NAMALWA (cell line): ENCODE measurements at places on chromosomes 1 and 21.

- no peak for DNase-seq
Measured at GRCh38 chr1:33784876-33785275, 79.0 kb upstream of the HMGB4 start.

DNA sequence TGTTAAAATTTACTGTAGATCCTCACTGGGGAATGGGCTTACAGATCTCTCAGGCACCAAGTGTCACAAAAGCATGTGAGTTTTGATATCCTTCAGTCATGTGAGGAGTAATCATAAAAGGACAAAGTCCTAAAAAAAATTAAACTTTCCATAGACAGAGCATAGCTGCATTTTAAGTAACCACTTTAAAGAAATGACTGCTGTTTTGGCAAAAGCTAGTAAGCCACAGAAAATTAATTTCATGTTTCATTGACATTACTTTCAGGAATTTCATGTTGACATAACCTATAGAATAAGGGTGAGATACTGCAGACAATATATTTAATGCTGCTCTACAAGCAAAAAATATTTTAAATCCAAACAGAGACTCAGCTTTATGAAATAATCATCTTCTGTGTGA, 156.3 kb downstream of the LYPLAL1 start:
- no peak for DNase-seq

- DNase-seq, result no peak
Measured at GRCh38 chr1:93652323-93652949, 29.2 kb downstream of the BCAR3 start.

DNA sequence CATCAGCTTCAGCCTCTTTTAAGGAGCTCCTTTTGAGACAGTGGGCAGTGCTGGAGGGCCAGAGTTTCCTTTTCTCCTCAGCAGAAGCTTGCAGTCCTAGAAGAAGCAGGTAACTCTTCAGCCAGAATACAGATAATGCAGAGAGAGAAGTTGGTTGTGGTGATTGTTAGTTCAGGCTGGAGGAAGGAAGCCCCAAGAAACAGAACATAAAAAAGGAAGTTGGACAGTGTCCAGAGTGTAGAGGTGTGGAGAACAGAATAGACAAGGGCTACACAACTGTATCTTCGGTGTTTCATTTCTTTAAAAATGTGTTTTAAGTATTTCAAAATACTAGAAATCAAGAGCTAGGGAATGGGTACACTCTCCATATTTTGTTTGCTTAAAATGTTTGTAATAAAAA, 6.4 kb upstream of the TACSTD2 start:
- DNase-seq, result no peak

- no peak for DNase-seq
Measured at GRCh38 chr21:35801391-35801790, 258.9 kb downstream of the SETD4 start.

GRCh38 chr1:25856856-25857255, 2.4 kb downstream of the AUNIP start:
- DNase-seq, result no peak

- DNase-seq, result no peak
Measured at GRCh38 chr1:87530042-87530807, 201.5 kb downstream of the LMO4 start.

DNA sequence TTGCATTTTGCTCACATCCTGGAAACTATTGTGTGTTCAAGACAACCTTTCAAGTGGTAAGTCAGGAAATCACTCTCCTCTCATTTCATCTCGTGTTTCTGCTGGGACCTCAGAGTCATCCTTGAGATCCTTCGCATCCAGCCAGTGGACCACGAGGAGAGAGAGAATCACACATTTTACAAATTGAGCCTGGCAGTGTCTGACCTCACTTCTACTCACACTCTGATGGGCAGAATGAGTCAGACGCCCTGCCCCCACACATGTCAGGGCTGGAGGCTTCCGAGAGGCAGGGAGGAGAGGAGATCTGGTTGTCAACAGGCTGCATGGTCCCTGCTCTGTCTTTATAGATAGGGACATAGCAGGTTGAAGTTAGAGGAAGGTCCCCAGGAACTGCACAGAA, 509.7 kb downstream of the AJAP1 start:
- no peak for DNase-seq

DNA sequence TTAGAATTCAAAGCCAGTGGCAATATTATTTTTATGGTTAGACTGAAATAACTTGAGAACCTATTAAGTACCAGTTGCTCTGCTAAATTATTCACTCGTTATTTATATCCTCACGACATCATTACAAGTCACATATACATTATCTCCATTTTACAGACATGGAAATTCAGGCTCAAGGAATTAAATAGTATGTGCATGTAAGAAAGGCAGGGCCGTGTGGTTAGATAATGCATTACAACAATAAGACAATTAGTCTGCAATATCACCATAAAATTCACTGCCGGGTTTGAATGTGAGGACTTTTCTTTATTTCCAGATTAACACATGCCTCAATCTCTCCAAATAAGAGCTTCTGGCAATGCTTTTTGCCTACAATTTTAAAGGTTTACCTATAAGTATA, 523.4 kb downstream of the PTBP2 start:
- no peak for DNase-seq

- no peak for DNase-seq
Measured at GRCh38 chr1:71240656-71241055, 159.8 kb upstream of the ZRANB2 start.

- peak; percentile 42 for DNase-seq
Measured at GRCh38 chr1:62271948-62272728, 47.1 kb downstream of the KANK4 start.

DNA sequence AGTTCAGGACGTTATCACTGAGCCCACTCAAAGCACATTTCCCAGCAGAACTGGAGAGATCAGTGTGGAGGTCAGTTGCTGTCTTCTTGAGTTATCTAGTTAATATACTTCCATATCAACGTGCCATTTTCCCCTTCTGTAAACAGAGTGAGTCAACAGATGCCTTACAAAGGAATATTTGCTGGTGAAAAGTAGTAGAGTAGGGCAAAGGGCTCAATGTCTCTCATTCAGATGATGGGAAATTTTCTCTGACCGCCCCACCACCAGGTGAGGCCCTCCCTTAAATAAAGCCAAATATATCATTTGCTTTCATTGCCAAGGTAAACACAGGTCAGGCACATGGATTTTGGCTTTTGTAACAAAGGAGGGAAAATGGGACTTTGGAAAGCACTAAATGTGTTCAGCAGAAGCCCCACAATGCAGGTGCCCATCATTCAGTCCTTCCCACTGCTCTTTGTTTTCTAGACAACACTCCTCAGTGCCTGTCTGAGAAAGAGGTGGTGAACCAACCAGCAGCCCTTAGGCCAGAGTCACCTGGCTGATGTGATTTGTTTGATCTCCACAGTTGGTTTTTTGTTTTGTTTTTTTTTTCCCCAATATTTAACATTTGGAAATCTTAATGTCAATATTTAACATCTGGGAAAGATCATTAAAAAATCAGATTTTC, 40.5 kb upstream of the SAMD13 start:
- no peak for DNase-seq

DNA sequence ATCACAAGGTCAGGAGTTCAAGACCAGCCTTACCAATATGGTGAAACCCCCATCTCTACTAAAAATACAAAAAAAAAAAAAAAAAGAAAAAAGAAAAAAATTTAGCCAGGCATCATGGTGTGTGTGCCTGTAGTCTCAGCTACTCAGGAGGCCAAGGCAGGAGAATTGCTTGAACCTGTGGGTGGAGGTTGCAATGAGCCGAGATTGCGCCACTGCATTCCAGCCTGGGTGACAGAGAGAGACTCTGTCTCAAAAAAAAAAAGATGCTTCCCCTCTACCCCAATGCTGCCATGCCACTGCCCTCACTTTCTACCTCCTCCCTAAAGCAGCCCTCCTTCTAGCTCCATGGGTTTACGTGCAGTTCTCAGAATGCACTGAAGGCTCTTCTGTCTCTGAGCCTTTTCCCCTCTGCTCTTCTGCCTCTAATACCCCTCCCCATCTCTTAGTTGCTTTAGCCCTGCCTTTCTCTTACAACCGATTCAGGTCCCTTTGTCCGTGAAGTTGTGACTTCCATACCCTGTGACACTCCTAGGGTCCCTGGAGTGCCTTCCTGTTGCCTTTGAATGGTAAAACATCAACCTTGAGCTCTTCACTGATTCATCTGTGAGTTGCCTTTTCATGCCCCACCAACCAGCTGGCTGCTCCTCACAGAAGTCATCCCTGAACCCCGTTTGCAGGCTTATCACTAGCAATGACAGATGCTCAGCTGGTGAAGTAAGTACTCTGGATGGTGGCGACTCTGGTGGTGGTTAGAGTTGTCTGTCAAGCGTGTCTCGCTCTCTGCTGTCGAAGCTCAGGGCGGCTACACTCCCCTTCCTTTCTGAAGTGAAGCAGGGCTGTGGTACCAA, 234.9 kb downstream of the RHOU start:
- no peak for DNase-seq

DNA sequence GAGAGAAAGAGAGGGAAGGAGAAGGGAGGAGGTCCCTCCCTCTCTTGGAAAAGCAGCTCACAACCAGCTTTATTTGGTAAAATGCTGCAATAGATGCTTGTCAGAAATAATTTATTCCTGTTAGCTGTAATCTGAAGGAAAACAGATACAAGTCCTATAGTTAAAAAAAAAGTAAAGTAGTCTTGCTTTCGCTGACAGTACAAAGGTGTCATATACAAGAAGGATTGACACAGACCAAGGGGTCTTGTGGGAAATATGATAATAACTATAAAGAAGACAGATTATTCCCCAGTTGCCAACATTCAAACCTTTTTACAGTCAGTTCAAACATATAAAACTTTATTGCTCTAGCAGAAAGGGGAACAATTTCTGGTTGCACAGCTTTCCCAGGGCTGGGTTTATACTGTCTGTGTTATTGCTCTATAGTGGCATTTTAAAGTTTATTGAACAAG, 145.0 kb downstream of the PBX1 start:
- DNase-seq, result no peak

GRCh38 chr1:185581961-185582725, 152.0 kb upstream of the HMCN1 start:
- DNase-seq, result no peak

- DNase-seq, result no peak
Measured at GRCh38 chr1:232682248-232682647, 52.3 kb upstream of the SIPA1L2 start.

- DNase-seq, result no peak
Measured at GRCh38 chr1:15386164-15386749, 23.4 kb upstream of the EFHD2 start.

DNA sequence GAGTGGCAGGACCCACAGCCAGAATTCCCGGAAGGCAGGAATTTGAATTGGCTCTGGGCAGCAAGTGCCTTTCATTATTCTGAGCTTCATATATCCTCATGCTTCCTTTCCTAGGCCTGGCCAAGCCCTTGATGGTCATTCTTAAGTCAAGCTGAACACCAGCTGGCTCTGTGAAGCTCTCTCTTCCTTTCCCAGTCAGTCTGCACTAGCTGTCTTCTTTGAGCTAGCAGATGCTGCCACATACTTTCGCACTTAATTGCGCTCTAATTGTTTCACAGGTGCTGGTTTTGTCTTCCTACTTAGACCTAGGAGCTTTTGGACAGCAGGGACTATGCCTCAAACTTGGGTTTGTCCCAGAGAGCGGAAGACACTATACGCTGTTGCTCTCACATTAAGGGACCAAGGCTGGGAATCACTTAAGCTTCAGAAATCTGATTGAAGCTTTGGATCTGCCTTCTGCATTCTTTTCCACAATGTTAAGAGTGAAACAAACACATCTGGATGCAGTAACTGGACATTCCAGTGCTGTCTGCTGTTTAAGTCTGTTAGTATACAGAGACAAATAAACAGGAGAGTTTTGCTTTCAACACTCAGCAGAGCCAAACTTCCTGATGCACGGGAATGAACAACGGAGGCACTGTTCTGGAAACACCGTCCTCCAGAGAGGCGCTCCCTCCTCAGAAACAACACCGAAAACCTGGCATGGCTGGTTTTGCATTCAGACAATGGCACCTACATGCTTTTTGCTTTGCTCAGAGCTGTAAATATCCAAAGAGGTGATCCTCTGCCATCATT, 2.2 kb downstream of the TLR5 start:
- DNase-seq, result no peak

GRCh38 chr1:23646091-23646490, 45.5 kb upstream of the RPL11 start:
- no peak for DNase-seq

GRCh38 chr1:226938903-226939437, 1.1 kb upstream of the COQ8A start:
- DNase-seq, result no peak

DNA sequence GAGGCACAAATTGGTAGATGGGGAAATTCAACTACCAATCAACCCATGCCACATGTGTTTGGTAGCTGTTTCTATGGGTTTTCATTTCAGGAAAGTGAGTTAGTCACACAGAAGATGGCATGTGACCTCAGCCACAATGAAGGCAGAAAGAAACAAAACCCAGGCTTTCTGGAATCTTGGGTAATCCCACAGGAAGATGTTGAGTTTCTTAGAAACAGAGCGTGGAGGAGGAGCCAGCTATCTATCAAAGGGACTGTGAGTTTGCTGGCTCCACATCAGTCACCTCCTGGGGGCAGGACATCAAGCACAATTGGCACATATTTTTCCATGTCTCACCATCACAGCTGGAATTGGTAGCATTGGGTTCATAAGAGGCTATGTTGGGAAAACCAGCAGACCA, 188.9 kb upstream of the PLXNA2 start:
- DNase-seq, result no peak

DNA sequence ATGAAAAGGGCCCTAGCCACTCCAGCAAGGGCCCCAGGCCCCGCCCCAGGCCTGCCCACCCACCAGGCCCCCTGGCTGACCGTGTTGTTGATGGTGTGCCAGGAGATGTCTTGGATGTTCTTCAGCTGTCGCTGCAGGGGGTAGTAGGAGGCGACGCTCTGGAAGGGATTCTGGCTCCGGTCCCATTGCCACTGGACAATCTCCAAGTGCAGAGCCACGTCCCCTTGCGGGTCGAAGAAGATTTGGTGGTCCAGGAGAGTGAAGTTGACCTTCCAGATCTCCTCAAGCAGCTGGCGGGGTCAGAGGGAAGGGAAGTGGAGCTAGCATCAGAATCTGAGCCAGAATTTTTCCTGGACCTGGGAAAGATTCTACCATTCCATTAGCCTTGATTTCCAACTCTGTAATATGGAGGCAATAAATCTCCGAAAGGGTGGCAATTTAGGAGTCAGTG, 10.2 kb downstream of the TAS1R2 start:
- no peak for DNase-seq
